ENCODE measurements at places on chromosomes 1 and 21.

GRCh38 chr1:89896105-89896942 is 75.5 kb downstream of the LRRC8D start:
- DNase-seq, result no peak

DNA sequence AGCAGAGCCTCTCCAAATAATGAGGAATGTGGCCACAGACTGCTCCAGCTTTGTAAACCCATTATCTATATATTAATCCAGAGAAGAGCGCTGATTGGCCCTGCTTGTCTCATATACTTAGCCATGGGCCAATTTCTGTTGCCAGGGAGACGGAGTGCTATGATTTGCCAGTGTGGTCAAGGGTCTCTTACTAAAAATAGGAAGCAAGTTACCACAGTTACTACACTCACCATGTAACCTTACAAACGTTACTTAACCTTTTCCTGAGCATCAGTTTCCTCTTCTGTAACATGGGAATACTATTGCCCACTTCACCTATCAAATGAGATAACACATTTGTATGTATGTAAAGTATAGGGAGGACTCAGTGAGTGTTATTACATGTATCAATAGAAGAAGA is 7.7 kb upstream of the S100A2 start:
- no peak for DNase-seq

GRCh38 chr1:20684651-20685050 is 23.5 kb upstream of the DDOST start:
- DNase-seq, result no peak

GRCh38 chr1:20589331-20590278 is 708 bp downstream of the CDA start:
- DNase-seq, result no peak

DNA sequence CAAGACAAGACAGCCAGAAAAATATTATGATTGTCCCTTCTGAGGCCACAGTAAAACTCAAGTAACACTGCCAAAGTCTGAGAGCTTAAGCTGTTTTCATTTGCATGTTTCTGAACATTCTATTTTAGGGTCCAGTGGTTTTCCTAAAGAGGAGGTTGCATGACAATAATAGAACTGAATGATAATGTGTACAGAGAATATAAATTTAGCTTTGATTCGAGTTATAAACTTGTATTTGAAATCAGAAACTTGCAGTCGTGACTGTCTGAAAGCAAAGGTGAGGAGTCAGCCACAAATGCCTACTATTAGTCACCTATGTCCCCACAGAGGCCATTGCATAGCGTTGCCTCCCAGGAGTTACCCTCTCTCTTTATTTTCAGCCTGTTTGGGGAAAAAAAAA is 363.1 kb upstream of the ADGRL2 start:
- no peak for DNase-seq

DNA sequence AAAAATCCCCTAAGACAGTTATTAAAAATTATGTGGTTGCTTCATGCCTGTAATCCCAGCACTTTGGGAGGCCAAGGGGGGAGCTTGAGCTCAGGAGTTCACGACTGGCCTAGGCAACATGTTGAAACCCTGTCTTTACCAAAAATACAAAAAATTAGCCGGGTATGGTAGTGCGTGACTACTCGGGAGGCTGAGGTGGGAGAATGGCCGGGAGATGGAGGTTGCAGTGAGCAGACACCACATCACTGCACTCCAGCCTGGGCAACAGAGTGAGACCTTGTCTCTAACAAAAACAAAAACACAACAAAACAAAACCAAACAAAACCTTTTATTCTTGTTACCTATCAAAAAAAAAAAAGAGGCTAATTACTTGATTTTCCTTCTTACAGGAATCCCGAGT is 2.1 kb downstream of the ELK4 start:
- DNase-seq, result no peak

DNA sequence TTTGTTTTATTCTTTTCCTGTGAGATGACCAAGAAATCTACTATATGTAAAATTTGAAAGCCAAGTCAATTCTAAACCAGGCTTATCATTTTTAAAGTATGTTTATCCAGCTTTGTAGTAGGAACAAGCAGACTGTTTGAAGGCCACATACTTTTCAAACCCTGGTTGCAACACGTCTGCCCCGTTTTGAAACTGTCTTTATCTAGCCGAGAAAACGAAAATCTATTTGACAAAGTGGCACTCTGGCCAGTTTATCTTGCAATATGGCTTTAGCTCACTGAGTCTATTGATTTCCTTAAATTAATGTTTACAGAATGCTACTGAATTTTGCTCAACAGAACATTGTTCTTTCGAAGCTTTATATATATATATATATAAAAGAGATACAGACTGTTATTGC is 39.7 kb downstream of the PROX1 start:
- DNase-seq, result no peak

GRCh38 chr1:154225370-154225769 is 4.6 kb downstream of the UBAP2L start:
- DNase-seq, result no peak

- DNase-seq, result no peak
Measured at GRCh38 chr21:35142036-35142815, 93.1 kb upstream of the RUNX1 start.

DNA sequence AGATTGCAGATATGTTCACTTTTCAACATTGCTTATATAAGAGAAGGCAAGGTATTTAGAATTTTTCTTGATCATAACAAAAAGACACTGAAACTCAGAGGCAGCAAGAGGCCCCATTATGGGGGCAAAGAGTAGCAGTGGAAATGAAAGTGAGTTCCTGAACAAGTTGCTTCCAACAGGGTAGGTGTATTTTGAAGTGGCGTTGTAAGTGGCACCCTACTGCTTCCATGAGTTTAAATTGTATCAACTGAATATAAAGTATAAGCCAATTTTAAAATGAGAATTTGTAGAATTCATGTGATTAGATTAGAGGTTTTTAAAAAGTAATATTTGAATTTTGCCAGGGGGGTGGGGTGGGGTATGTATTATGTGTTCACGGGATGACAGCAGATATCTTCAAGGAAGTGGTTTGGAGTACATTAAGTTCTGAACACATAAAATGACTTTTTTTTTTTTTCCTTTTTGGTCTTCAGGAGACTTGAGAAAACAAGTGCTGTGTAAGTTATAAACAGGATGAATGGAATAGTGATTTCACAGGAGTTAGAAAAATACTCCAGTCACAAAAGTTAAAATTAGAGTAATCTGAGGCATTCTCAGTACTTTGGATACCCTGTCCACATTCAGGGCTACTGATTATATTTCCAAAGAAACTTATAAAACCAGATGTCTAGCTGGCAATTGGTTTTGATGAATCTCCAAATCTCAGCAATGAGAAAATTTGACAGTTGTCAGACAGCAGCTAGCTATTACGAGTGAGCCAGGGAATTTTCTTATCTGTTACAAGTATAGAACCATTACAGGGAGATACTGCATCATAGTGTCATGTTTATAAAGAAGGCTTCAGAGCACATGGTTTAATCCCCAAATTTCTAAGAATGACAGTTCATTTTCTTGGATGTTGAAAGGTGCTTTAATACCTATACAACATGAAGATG is 182.0 kb downstream of the ST6GALNAC3 start:
- no peak for DNase-seq

Measured in stimulated activated CD8-positive, alpha-beta memory T cell treated with anti-CD3 and anti-CD28 coated beads, Interleukin-4, amount 100 ng/mL, for 1 hour (primary cell).